Bronchial epithelial cell (primary cell): ENCODE measurements at places on chromosomes 2 and 18. TPM values are rescaled to one million over a fixed set of nuclear protein-coding genes. Genes with fewer than 3 reads are reported as not detected.

The DSEL gene
- total RNA-seq, result 2.4 and 3.3 TPM in 2 replicates

DNA sequence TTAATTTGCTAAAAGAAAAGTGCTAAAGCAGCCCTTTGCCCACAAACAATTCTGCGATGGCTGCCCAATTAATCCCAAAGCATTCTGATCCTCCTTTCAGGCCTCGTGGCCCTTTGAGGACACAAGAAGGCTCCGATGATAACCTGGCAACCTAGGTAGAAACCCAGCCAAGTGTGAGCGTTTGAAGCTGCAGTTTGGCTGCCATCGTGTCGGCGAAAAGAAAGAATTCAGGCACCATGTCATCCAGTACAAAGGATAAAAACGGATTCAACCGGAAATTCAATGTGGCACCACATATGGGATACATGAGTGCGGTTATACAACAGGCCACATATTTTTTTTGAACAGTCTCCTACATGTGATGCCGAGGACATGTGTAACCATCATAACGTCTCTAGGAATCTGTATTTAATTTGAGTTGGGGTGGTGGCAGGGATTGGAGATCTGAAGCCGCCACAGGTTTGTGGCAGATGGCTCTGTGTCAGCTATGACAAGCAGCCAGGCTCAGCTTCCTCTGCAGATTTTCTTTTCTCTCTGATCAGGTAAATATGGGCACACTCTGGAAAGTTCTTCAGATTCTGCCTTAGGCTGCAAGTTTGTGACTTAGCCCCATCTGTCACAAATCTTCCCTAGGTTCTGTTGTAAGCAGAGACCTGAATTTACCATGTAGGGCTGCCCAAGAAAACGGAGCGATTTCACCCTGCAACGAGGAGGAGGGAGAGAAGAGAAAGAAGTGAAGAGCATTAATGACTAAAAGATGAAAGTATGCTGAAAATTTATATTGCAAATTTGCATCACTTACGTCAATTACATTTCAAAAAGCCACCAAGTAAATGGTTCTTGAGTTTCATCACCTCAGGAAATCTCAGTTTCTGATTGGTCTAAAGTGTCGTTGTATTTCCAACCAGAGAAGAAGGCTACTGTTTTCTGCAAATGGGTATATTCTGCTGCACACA is 573.2 kb downstream of the ZEB2 start:
- no peak for DNase-seq

DNA sequence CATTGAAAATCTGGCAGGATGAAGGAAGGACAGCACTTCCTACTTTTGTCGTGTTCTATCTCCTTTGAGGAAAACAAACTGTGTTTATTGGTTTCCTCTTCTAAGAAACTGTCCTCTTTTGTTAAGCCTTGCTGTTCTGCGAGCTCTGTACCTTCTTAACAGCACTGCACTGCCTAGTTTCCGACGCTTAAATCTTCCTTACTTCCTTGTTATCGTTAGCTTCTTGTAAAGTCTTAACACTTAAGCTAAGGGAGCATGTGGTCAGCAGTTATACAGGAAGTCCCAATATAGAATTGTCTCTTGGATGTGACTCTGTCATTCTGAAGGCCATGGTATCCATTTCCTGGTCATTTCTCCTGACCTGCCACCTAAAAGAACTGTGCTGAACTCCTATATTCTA is 552.8 kb upstream of the NRP2 start:
- DNase-seq, result no peak

DNA sequence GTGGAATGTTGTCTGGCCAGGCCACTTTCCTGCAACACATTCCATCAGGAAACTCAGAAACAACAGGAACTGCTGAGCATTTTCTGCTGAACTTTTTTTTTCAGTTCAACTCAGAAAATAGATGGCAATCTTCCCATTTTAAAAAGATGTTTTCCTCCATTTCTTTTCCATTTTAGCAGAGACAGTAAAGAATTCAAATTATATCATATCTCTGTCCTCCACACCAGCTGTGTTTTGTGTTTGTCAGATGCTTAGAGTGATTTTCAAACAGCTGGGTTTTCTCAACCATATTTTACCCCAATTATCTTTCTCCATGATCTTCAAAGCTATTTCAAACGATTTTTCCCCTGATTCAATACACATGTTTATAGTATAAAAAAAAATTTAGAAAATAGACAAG is 713.4 kb downstream of the LRRTM4 start:
- no peak for DNase-seq

- DNase-seq, result no peak
These were observed 155.4 kb downstream of the GALR1 start for GRCh38 chr18:77405096-77405495.

The SLC39A6 gene
- 152 and 218 TPM in 2 replicates for total RNA-seq

The C1D gene
- total RNA-seq, result 16.8 and 20.0 TPM in 2 replicates
